ENCODE measurements at places on chromosomes 5 and 9. TPM values are rescaled to one million over a fixed set of nuclear protein-coding genes. Genes with fewer than 3 reads are reported as not detected.

- DNase-seq, result no peak
Observed at GRCh38 chr9:32969270-32969669, 32.2 kb downstream of the APTX start.

GRCh38 chr9:134341306-134341705 lies 15.1 kb downstream of the RXRA start:
- DNase-seq, result no peak

GRCh38 chr5:42719034-42719433 lies 37.6 kb upstream of the CCDC152 start:
- DNase-seq, result no peak

GRCh38 chr9:75372499-75373268 lies 284.4 kb downstream of the OSTF1 start:
- DNase-seq, result no peak

DNA sequence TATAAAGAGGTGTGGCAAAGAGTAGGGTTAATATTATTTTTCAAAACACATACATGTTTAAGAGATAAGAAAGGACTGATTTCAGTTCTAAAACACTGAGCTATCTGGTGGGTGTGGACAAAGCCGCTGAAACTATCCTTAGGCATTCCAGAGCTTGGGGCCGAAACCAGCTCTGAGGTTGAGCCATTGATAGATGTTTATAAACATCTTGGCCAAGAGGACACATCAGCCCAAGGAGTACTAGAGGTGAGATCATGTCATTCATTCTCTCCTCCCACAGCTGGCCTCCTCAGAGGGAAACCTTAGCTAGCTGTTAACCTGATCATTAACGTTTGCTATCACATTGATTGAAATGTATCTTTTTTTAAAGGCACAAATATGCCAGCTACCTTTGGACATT lies 89.9 kb downstream of the NLN start:
- no peak for DNase-seq

DNA sequence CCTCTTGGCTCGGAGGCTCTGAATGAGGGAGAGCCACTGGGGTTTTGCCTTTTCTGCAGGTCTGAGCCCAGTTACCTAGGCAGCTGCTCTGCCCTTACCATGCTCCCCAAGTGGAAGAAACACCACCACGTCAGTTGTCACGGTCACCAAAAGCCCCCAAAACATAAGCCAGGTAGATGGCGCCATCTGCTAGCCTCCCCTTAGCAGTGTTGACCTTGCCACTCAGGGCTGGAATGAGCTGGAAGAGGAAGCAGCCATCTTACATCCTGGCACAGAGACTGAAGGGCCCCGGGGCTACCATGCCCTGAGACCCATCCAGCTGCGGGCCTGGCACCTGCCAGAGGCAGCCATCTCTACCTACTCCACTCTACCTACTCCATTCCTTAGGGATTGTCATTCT lies 7.4 kb downstream of the ZER1 start:
- DNase-seq, result no peak

GRCh38 chr9:97600531-97601227 lies 32.5 kb downstream of the TSTD2 start:
- DNase-seq, result no peak

DNA sequence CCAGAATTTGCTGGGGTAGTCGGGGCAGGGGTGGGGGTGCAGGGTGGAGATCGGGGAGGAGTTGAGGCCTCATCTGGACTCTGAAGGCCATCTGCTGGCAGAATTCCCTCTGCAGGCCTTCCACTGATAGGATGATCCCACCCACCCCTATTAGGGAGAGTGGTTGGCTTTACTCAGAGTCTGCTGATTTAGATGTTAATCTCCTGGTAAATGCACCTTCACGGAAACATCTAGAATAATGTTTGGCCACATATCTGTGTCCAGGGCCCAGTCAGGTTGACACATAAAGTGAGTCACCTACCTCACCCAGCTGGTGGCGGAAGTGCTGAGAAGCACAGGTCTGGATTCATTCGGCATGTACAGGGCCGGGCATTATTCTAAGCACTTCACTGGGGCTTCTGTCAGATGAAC lies 50.0 kb downstream of the DAPK1 start:
- no peak for DNase-seq

The SLC46A2 gene
- total RNA-seq, result not detected

GRCh38 chr5:40991168-40991980 lies 79.8 kb downstream of the MROH2B start:
- no peak for DNase-seq

The SLU7 gene
- total RNA-seq, result 86.8 TPM

The ECSCR gene
- 0.33 TPM for total RNA-seq

DNA sequence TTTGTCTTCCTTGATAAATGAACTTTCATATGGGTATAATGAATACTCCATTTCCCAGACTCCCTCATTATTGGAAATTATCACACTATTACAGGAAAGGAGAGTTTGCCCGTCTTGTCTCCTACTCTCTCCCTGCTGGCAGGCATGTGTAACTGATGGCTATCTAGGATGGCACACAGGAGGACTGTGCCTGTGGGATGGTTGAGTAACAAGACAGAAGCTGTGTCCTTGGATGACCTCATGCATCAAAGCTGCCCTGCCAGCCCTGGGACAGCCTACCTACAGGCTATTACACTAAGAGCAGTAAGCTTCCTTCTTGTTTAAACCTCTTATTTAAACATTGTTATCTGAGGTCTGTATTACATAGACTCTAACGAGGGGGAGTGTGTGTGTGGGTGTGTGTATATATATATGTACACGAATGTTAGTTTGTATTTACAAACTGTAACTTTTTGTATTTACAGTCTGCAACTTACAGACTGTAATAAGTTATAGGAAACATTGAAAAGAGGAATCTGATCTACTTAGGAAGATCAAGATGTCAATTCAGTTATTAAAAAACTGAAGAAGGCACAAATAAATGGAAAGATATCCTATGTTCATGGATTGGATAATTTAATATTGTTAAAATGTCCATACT lies 247.6 kb upstream of the ACO1 start:
- no peak for DNase-seq

- DNase-seq, result no peak
Observed at GRCh38 chr5:156312897-156313694, 13.9 kb upstream of the SGCD start.

GRCh38 chr5:15704397-15704947 lies 204.5 kb downstream of the FBXL7 start:
- no peak for DNase-seq

DNA sequence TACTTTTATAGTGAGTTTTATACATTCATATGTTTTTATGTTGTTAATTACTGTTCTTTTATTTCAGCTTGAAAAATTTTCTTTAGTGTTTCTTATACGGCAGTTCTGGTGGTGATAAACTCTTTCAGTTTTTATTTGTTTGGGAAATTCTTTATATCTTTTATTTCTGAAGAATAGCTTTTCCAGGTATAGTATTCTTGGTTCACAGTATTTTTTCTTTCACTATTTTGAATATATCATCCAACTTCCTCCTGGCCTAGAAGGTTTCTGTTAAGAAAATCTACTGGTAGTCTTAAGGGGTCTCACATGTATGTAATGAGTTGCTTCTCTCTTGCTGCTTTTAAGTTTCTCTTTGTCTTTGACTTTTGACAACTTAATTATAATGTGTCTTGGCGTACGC lies 79.4 kb downstream of the NXNL2 start:
- DNase-seq, result no peak

The ADAMTS16 gene
- not detected for total RNA-seq

The SLC34A3 gene
- total RNA-seq, result not detected

The MCCC2 gene
- 31.9 TPM for total RNA-seq

GRCh38 chr9:112925058-112925641 lies 34.5 kb upstream of the SLC46A2 start:
- DNase-seq, result no peak

DNA sequence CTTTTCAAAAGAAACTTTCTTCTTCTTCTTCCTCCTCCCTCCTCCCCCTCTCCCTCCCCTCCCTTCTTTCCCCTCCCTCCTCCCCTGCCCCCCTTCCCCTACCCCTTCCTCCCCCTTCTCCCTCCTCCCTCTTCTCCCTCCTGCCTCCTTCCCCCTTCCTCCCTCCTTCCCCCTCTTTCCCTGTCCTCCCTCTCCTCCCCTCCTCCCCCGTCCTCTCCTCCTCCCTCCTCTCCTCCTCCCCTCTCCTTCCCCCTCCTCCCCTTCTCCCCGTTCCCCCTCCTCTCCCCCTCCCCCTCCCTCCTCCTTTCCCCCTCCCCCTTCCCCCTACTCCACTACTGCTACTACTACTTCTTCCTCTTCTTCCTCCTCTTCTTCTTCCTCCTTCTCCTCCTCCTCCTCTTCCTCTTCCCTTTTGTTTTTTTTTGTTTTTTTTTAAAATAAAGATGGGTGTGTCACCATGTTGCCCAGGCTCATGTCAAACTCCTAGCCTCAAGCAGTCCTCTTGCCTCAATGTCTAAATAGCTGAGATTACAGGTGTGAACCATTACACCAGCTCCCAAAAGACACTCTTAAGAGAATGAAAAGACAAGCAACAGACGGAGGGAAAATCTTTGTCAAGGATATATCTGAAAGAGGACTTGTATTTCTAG lies 87.5 kb downstream of the SCAMP1 start:
- DNase-seq, result no peak

DNA sequence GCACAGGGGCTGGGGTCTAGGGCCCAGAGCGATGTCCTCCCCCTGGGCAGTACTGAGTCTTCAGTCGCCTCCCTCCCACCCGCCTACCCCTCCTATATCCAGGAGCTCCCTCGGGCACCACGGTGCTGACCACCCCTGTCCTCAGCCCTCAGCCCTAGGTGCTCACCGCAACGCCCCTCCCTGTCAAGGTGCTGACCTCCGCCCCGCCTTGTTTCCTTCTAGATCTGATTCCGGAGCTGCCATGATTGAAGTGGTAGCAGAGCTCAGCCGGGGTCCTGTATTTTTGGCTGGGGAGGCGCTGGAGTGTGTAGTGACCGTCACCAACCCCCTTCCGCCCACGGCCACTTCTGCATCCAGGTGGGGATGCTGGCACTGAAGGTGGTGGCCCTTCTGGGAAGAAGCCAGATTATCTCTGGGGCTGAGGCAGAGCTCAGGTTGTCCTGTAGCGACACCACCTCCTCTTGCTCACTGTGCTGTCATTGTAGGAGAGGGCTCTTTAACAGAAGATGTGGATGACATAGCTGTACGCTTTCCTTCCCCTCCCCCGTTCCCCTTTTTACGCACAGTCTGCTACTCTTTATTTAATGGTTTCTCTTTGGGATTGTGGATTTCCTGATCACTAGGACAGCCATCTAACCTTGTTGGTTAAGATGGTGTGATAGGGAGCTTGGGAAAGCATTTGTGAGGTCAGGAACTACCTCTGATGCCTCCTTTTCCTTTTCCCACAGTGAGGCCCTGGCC lies 598 bp downstream of the RGP1 start:
- peak; percentile 48 for DNase-seq

DNA sequence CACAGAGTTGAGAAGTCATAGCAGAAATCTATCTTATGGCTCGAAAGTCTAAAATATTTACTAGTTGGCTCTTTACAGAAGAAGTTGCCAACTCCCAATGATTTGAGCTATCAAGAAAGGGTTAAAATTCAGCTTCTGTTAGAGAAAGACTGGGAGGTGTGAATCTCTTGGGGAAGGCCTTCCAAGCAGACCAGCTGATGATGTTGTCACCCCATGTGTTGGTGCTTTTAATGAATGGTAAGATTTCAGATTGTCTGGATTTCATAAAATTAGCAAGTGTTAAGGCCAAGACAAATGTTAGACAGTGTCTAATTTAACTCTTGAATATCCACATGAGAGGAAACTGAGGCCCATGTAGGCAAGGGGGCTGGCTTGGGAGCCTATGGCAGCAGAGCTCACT lies 63.9 kb downstream of the PPARGC1B start:
- DNase-seq, result no peak

The TXNDC8 gene
- not detected for total RNA-seq

DNA sequence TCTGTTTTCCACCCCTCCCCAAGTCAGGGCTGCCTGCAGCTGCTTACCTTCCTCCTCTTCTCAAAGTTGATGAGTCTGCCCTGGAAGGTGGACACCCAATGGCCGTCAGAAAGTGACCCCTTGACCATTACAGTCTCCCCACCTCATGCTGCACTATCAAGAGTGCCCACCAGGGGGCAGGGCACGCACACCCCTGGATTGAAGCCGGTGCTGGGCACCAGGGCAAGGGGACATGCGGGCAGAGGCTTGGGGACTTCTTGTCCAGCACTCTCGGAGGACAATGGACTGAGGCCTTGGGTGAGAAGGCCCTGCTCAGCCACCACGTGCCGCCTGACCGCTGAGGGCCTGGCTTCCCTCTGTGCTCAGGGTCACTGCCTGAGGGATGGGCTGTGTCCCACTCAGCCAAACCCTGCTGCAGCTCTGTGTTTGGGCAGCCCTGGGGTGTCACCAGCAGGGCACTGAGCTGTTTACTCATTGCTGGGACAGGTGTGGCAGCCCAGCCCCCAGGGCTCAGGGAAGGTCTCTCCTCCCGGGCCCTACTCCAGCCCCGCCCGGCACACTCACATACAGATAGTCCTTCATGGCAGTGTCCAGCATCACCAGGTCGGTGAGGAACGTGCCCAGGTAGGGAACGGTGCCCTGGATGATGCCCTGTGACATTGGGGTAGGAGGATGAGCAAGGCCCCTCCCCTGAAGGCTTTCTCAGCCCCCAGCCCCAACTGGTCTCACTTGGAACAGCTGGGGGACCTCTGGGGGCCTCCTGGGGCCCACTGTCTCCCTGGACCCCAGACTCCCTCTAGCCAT lies 17.7 kb downstream of the RALGDS start:
- DNase-seq, result peak; percentile 59

- no peak for DNase-seq
Observed at GRCh38 chr5:61115968-61116367, 46.3 kb downstream of the SMIM15 start.

The BTNL8 gene
- not detected for total RNA-seq

The SLC6A7 gene
- not detected for total RNA-seq

- no peak for DNase-seq
Observed at GRCh38 chr5:147479949-147480348, 29.9 kb downstream of the DPYSL3 start.

- no peak for DNase-seq
Observed at GRCh38 chr9:121568343-121569265, 69.0 kb upstream of the GGTA1 start.

GRCh38 chr5:149700347-149700746 lies 29.8 kb upstream of the PPARGC1B start:
- no peak for DNase-seq

GRCh38 chr5:90506221-90506620 lies 23.2 kb downstream of the LYSMD3 start:
- DNase-seq, result no peak

The SNX24 gene
- 7.2 TPM for total RNA-seq

DNA sequence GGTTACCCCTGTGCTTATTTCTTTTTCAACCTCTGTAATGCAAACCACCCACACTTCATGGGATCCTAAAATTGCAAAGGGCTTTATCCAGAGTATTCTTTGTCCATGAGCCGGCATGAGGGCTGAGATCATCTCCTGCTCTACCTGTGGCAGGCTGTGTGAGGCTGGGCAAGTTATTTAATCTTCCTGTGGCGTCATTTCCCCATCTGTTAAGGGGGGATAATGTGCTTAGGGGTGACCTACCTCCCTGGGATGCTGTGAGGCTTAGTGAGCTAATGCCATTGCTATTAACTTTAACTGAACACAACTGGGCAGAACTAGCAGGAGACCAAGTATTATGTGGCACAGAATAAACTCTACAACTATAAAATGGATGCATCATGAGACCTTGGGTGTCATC lies 17.0 kb downstream of the FRMPD1 start:
- DNase-seq, result no peak

GRCh38 chr5:140734354-140734753 lies 34.1 kb downstream of the ZMAT2 start:
- no peak for DNase-seq

The ANKRD31 gene
- 0.86 TPM for total RNA-seq

- DNase-seq, result no peak
Observed at GRCh38 chr5:146078566-146078965, 26.8 kb downstream of the PLAC8L1 start.

The C9orf85 gene
- 10.6 TPM for total RNA-seq

The ADAMTSL2 gene
- total RNA-seq, result 0.09 TPM
